Hepatic stellate cell (primary cell): ENCODE measurements at places on chromosomes 3 and 15.
A peak's percentile ranks its signal among the peaks of the same experiment; 100 is the strongest.

GRCh38 chr15:72474912-72475628, 940 bp downstream of the ARIH1 start:
- DNase-seq: peak; percentile 69

DNA sequence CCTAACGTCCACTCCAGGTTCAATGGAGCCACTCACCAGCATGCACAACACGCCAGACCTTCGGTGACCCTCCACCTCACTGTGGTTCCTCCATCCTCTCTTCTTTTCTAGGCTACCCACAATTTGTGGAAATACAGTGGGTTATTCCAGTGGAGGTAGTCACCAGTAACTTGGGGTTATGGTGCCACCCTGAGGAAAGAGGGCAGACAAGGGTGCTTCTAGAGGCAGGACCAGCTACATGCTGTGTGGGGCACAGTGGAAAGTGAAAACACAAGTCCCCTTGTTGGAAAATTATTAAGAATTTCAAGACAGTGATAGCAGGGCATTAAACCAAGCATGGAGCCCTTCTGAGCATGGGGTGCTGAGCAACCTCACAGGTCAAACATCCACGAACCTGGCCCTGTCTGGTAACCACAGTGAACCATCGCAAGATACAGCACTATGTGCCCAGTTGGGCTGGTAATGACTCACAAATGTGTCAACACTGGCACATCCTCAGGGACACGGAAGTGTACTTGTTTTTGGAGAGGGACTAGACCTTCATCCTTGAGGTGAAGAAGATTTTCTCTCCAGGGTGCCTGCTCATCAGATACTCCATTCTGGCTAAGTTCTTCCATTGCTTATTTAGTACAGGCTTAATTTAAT, 166.7 kb downstream of the STT3B start:
- no peak for DNase-seq

DNA sequence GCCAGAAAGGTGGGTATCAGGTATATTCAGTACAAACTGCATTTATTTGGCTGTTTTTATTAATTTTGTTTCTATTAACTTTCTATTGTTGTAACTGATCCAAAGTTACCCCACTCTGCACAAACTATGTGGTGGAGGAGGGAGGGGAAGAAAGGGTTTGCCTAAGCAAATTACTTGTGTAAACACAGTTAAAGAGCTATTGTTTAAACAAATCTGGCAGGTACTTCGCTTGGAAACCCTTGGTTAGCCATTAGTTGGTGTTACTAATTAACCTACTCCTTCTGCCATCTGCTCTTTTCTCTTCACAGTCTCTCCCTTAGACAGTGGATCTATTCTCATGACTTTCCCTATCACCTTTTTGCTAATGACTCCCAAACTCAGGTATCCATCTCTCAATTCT, 328.4 kb upstream of the NECTIN3 start:
- DNase-seq: no peak

DNA sequence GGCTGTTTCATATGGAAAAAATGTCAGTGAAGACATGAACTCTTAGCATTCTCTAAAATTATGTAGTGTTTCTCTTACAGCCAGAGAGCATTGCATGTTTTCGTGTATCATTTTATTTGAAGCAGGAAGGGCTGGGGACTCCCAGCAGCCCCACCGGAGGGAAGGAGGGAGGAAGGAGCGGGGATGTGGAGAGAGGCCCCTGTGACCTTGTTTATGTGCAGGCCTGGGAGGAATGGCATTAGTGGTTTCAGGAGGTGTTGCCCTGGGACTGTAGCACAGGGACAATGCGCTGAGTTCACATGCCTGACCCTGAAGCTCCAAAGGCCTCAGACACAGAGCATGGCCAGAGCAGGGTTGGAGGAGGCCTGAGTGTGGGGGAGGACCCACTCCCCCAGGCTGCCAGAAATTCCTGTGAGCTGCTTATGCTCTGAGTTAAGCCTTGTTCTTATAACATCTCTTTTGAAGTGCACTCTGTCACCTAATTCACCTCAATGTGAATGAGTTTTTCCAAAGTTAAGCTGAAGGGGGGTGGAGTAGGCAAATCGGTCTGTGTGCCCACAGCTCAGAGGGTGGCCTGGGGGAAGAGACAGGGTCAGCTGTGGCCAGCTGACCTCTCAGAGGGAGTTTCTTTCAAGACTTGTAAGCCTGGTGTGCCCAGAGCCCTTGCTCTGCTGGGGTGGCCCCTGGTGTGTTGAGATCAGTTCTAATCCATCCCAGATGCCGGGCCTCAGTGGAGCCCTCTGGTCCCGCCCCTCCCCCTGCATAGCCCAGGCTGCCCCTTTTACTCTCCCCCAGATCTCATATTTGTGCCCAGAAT, 3.9 kb upstream of the RNU6-1 start:
- peak; percentile 46 for DNase-seq

GRCh38 chr15:72382146-72382545, 6.3 kb upstream of the HEXA start:
- DNase-seq: no peak

DNA sequence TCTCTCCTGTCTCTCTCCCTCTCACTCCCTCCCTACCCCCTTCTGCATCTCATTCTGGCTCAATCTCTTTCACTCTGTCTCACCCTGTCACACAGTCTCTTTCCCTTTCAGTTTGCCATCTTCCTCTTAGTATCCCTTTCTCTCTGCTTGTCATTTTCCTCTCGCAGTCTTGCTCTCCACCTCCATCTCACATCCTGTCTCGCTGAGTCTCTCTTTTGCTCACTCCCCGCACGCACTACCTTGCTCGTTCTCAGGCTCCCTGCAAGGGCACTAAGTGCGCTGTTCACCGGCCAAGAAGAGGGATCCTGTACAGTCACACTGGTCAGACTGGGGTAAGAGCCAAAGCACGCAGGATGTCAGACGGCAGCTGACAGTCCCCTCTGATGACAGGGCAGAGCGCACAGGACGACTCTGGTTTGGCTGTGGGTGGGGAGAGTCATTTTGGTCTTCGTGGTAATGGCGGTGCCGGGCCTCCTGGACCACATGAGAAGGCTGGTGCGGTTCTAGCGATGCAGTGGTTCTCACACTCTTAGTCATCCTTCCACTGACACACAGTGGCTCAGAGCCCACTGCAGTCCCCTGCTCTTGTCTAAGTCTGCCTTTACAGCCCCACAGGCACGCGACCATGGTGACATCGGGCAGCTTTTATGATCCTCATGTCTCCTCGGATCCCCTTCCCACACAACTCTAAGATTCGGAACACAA, 356.8 kb downstream of the FOXP1 start:
- peak; percentile 63 for DNase-seq

GRCh38 chr3:144437989-144438388, 466.4 kb downstream of the DIPK2A start:
- no peak for DNase-seq

GRCh38 chr15:33243393-33243792, 48.9 kb upstream of the FMN1 start:
- no peak for DNase-seq

DNA sequence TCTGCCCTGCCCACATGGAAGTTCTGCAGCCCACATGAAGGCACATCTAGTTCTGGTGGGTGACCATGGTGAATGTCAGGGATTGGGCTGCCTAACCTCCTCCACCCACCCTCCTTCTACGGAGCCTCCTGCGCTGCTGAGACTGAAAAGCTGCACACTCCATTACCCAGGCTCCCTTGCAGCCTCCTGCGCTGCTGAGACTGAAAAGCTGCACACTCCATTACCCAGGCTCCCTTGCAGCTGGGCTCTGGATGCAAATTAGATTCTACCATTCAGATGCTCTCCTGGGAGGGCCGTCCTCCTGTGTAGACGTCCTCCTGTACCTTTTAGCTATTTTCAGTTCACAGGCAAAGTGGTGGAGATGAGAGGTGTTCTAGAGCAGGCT, 32.1 kb downstream of the POMGNT2 start:
- no peak for DNase-seq

- no peak for DNase-seq
These were observed 116.0 kb downstream of the FOXB1 start for GRCh38 chr15:60120100-60120499.

DNA sequence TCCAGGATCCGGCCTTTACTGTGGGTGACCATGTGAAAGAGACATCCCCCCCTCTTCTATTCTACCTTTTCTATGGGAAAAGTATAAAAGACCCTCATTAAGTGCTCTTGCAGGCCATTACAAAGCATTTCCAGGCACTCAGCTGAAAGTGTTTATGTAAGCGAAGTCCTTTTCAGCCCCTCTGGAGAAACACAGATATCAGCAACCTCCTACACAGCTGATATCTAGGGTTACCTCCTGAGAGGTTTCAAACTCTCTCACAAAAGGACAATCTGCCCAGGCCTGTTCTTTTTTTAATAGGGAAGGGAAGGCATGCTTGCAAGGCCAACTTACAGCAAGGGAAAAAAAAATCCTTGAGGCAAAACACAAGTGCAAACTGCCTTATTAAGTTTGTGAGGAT, 12.6 kb downstream of the ETV5 start:
- DNase-seq: no peak

- DNase-seq: no peak
These were observed 19.4 kb upstream of the OCA2 start for GRCh38 chr15:28118531-28118930.

GRCh38 chr15:68503213-68503612, 71.2 kb upstream of the ITGA11 start:
- no peak for DNase-seq

GRCh38 chr3:112101916-112102315, 15.7 kb downstream of the C3orf52 start:
- no peak for DNase-seq

- DNase-seq: no peak
These were observed 277.1 kb upstream of the PROK2 start for GRCh38 chr3:72062017-72062416.

- DNase-seq: no peak
These were observed 13.8 kb downstream of the SIN3A start for GRCh38 chr15:75437721-75438120.

GRCh38 chr3:94402126-94402525, 339.3 kb downstream of the NSUN3 start:
- DNase-seq: no peak

GRCh38 chr3:8493744-8494143, 7.9 kb upstream of the LMCD1 start:
- no peak for DNase-seq

- no peak for DNase-seq
These were observed 232.5 kb downstream of the UACA start for GRCh38 chr15:70530906-70531305.

- peak; percentile 87 for DNase-seq
These were observed 48.5 kb upstream of the CHST2 start for GRCh38 chr3:143070977-143071551.

- DNase-seq: no peak
These were observed 85.8 kb downstream of the PPCDC start for GRCh38 chr15:75109021-75109735.

DNA sequence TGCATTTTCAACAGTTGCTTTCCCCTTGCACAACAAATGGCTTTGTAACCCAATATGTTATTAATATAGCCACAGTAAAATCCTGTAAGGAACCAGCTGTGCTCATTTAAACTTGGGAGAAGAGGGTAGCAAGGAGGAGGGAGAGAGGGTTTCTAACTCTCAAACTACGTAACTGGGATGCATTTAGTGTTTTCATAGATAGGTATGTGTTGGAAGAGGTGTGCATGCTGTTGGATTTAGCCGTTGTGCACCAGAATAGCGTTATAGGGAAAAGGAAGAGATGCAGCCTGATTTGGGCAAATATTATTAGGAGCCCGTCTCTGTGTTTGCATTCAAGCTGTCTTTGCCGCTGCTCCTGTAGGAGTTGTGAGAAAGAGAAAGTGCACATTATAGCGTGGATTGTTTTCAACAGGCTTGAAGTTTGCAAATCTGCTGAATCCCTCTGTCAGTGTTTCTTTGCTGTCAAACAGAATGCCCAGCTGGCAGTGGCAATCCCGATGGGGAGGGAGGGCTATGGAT, 39.4 kb downstream of the ARPP21 start:
- DNase-seq: no peak

- no peak for DNase-seq
These were observed 13.6 kb downstream of the RNF13 start for GRCh38 chr3:149826636-149827035.

DNA sequence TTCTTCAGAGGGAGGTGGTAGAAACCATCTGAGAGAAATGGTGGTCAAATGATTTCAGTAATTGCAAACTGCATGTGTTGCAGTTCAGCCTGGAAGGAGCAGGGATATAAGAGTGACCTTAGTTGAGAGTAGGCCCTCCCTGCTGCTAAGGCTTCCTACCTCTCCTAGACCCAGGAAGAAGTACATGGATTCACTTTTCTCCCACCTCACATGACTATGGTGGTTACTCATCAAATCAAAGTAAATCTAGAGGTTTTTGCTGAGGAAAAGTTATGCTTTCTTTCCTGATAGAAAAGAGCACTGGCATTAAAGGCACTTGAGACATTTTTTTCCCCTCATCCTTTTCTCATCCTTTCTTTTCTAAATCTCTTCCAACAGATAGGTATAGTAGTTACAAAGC, 43.2 kb upstream of the LEKR1 start:
- DNase-seq: no peak

GRCh38 chr15:65132878-65133547, 595 bp downstream of the PDCD7 start:
- peak; percentile 74 for DNase-seq

DNA sequence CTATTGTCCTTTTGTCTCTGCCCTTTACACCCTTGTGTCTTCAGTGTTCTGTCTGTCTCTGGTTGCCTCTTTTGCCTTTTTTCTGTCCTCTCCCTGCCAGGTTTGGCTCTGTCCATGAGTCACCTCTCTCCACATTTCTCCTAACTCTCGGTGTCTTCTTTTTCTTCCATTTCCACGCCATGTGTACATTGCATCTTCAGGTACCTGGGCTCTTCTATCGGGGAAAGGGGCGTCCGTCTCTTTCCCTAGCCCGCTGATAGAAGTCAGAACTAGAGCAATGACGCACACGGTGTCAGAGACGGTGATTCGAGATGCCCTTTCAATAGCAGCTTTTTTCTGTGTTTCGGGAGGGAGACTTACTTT, 641 bp downstream of the OPA1 start:
- DNase-seq: peak; percentile 11

- DNase-seq: no peak
These were observed 214.9 kb upstream of the ARRDC4 start for GRCh38 chr15:97745481-97746071.

DNA sequence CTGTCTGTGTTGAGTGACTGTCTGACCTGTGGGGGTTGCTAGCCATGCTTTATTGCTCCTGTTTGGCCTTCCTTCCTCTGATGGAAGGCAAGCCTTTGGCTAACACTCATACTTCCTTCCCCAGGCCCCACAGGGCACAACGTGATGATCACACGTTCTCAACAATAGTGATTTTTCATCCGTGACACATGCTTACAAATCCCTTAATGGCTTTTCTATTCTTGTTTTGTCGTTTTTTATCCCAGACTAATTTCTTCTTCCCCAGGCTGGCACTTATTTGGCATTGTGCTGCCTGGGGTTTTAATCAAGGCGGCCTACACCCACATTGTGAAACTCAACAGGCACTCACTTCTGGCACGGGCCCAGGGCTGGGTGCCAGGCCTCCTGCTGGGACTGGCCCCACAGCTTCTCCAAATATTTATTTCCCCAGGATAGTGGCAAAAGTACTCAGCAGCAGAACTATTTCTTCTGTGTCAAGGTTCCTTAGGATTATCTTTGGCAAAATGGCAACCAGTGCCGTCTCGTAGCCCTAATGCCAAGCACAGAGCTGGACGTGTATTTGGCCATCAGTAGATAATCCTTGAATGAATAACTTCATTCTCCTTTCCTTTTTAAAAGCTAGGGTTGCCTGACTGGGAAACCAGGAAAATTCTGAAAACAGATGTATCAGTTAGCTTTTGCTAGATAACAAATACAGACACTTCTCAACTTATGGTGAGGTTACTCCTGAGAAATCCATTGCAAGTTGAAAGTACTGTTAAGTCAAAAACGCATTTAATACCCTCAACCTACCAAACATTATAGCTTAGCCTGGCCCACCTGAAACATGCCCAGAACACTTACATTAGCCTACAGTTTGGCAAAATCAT, 30.6 kb downstream of the CMTM7 start:
- no peak for DNase-seq
